Suprapubic skin (tissue), 4 donors: ENCODE measurements at places on chromosomes 3 and 15.
A peak's percentile ranks its signal among the peaks of the same experiment; 100 is the strongest.

DNA sequence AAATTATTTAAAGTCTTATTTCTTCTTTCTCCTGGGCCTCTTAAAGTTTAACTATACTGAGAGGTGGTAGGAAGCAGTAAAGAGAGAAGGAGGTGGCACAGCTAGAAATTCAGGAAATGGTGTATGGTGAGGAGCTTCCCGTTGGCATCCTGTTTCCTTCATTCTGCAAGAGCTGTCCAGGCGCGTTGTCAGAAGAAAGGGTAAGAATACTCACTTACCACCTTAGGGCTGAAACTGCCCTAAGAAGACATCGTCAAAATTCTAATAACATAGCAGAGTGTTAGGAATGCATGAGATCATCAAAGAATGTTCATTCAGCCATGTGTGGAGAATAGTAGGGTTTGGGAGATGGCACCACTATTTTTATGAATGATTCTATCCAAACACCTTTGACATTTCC is 699.6 kb downstream of the MCTP2 start:
- no peaks in the 10 kb centered on the region for H3K36me3 ChIP-seq
- H3K27ac ChIP-seq, result no peak overlapping the region
- H3K27me3 ChIP-seq, result no peaks in the 10 kb centered on the region
- no peak for DNase-seq
- peaks cover 2% of the 10 kb centered on the region for H3K4me1 ChIP-seq

GRCh38 chr3:12659316-12660015 is 4.5 kb downstream of the RAF1 start:
- H3K27ac ChIP-seq, result peak overlapping the region; percentile 25
- peaks cover 53% of the 10 kb centered on the region for H3K4me1 ChIP-seq
- no peak overlapping the region for H3K4me3 ChIP-seq
- no peak for DNase-seq
- no peaks in the 10 kb centered on the region for H3K27me3 ChIP-seq
- no peaks in the 10 kb centered on the region for H3K36me3 ChIP-seq

DNA sequence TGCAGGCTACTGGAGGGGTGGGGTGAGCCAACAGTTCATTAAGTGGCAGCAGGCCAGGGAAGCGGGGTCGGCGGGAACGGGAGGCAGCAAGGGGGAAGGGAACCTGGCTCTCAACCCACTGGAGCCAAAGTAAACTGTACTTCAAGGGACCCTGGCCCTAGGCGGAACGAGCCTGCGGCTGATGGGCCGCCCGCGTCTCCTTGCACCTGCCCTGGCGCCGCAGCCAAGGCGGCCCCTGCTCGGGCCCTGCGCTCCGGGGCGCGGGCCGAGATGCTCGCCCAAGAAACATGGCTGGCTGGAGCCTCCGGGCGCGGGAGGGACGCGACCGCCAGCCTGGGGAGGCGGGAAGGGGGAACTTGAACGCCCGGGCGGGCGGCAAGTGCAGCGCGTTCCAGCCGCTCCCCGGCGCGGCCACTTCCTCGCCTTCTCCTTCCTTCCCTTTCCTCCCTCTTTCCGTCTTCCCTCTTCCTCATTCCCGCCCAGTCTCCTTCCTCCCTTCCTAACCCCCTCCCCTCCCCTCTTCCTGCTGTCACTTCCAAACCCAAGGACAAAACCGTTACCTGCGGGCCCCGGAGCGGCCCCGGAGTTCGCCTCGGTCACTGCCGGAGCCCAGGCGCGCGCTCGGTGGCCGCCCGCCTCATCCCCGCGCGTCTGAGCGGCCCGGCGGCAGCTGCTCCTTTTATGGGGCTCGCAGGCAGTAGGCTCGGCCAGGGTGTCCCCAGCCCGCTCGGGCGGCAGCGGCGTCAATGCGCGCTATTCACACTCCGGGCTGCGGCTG is 489.7 kb downstream of the MAGI1 start:
- no peak overlapping the region for H3K27ac ChIP-seq

DNA sequence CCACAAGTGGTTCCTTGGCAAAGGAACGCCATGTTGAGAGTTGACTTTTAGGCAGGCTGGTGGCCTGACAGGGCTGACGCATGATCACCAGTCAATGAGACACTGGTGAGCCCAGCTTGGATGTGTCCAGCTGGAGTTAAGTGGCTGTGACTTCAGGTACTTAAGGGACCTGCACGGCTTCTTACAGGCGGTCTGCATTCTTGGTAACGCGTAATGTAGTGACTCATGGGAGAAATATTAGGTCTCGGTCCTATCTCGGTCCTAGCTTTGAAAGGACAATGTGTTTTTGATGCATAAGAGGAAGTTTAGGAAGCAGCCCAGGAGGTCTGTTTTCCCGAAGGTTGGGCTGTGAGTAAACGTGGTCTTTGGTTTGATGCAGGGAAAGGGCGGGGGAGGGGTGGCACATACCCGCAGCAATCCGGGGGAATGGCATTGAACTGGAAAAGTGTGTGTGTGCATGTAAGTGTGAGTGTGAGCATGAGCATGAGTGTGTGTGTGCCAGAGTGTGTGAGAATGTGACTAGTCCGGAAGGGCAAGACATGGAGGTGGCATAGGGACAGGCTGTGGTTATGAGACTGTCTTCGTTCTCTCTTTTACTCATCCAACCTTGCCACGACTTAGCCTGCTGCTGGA is 55.3 kb downstream of the FAM43A start:
- peak; percentile 40 for DNase-seq
- H3K27me3 ChIP-seq, result peaks cover 5% of the 10 kb centered on the region
- H3K4me1 ChIP-seq, result peaks cover 21% of the 10 kb centered on the region
- no peak overlapping the region for H3K27ac ChIP-seq
- no peak overlapping the region for H3K4me3 ChIP-seq

GRCh38 chr3:50474717-50475116 is 28.7 kb downstream of the CACNA2D2 start:
- no peaks in the 10 kb centered on the region for H3K36me3 ChIP-seq
- H3K4me3 ChIP-seq, result no peak overlapping the region
- DNase-seq, result no peak
- no peaks in the 10 kb centered on the region for H3K27me3 ChIP-seq
- no peak overlapping the region for H3K27ac ChIP-seq

GRCh38 chr15:33243869-33244268 is 49.4 kb upstream of the FMN1 start:
- no peak for DNase-seq
- H3K27me3 ChIP-seq, result peaks cover 3% of the 10 kb centered on the region
- peaks cover 5% of the 10 kb centered on the region for H3K4me1 ChIP-seq
- H3K4me3 ChIP-seq, result no peak overlapping the region
- H3K27ac ChIP-seq, result no peak overlapping the region

DNA sequence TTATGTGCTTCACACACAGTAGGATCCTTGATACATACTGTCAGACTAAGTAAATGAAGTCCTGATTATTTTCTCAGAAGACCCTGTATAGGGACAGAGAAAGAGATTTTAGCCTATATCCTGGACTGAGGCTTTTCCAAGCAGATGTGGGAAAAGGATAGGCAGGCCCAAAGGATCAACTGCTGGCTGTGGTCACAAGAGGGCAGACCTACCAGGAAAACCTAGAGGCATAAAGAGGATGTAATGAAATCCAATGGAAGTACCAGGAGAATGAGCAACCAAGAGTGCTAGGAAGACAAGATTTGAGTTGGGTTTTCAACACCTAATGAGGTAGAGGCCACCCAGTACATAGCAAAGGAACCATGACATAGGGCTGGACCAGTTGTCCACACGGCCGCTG is 23.1 kb downstream of the DCLK3 start:
- no peak overlapping the region for H3K4me3 ChIP-seq
- no peaks in the 10 kb centered on the region for H3K27me3 ChIP-seq
- H3K36me3 ChIP-seq, result no peaks in the 10 kb centered on the region
- no peak overlapping the region for H3K27ac ChIP-seq
- H3K4me1 ChIP-seq, result no peaks in the 10 kb centered on the region

GRCh38 chr3:128369881-128370642 is 96.6 kb downstream of the DNAJB8 start:
- H3K4me3 ChIP-seq, result no peak overlapping the region
- H3K36me3 ChIP-seq, result no peaks in the 10 kb centered on the region
- H3K27ac ChIP-seq, result no peak overlapping the region
- peaks cover 16% of the 10 kb centered on the region for H3K4me1 ChIP-seq
- H3K27me3 ChIP-seq, result no peaks in the 10 kb centered on the region

DNA sequence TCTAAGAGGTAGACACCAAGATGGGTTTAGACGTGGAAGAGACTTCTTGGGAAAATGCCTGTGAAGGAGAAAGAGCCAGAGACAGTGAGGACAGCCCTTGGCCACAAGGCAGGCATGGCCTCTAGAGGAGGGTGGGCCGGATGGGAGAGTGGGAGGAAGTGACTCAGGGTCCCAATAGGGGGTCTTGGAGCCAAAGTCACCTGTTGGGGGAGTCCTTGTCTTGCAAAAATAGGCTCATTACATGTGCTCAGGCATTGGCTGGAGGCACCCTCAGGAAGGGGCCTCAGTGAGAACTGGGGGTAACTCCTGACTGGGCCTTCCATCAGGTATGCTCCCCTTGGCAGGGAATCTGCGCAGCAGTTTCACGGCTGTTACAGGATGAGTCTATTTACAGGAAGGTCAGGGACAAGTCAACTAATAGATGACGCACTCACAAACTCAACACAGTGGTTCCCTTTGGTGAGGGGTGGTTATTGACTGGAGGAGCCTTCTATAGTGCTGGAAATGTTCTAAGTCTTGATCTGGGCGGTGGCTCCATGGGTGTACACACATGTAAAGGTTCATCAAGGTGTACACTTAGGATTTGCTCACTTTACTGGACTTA is 259.6 kb downstream of the XXYLT1 start:
- H3K4me1 ChIP-seq, result no peaks in the 10 kb centered on the region
- DNase-seq, result no peak
- no peaks in the 10 kb centered on the region for H3K27me3 ChIP-seq
- no peak overlapping the region for H3K4me3 ChIP-seq
- H3K27ac ChIP-seq, result no peak overlapping the region
- no peaks in the 10 kb centered on the region for H3K36me3 ChIP-seq

DNA sequence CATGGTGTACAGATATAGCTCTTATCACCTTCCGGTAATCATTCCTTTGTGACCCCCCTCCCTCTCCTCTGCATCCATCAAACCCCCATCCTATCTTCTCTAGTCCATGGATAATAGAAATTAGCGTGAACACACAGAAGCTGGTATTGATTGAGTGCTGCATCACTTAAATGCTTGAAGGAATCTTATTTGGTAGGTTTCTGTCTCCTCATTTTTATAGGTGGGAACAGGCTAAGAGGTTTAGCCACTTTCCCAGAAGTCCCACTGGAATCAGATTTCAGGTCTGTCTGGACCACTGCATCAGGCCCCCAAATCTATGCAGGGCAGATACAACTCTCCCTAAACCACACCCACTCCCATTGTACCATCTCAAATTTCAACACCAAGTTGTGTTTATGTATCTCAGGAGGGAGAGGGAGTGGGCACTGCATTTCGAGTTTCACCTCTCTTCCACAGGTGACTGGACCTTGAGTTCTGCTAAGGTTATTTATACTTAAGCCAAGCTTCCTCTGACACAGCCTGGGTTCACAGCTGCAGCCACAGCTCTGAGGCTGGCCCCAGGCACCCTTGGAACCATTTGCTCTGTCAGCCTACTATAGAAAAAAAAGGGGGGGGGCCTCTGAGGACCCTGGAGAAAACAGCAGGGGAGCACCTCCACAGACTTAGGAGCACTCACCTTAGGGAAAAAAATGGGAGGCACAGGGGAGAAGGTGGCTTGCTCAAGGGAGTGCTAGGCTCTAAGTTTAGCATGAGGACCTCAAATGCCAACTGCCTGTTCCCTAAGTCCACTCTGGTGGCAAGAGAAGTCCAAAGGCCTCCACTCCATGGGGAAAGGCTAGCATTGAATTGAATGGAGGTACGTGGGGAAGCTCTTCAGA is 2.1 kb upstream of the NMB start:
- H3K36me3 ChIP-seq, result peaks cover 5% of the 10 kb centered on the region
- H3K4me1 ChIP-seq, result peaks cover 26% of the 10 kb centered on the region
- H3K4me3 ChIP-seq, result no peak overlapping the region
- H3K27me3 ChIP-seq, result no peaks in the 10 kb centered on the region

DNA sequence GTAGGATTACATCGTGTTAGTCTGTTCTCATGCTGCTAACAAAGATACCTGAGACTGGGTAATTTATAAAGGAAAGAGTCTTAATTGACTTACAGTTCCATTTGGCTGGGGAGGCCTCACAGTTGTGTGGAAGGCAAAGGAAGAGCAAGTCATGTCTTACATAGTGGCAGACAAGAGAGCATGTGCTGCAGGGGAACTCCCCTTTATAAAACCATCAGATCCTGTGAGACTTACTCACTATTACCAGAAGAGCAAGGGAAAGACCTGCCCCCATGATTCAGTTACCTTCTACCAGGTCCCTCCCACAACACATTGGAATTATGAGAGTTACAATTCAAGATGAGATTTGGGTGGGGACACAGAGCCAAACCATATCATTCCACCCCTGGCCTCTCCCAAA is 3.4 kb downstream of the SLC25A26 start:
- no peak overlapping the region for H3K4me3 ChIP-seq
- H3K36me3 ChIP-seq, result peaks cover 4% of the 10 kb centered on the region
- H3K27ac ChIP-seq, result no peak overlapping the region
- H3K27me3 ChIP-seq, result no peaks in the 10 kb centered on the region
- H3K4me1 ChIP-seq, result peaks cover 22% of the 10 kb centered on the region
- no peak for DNase-seq

DNA sequence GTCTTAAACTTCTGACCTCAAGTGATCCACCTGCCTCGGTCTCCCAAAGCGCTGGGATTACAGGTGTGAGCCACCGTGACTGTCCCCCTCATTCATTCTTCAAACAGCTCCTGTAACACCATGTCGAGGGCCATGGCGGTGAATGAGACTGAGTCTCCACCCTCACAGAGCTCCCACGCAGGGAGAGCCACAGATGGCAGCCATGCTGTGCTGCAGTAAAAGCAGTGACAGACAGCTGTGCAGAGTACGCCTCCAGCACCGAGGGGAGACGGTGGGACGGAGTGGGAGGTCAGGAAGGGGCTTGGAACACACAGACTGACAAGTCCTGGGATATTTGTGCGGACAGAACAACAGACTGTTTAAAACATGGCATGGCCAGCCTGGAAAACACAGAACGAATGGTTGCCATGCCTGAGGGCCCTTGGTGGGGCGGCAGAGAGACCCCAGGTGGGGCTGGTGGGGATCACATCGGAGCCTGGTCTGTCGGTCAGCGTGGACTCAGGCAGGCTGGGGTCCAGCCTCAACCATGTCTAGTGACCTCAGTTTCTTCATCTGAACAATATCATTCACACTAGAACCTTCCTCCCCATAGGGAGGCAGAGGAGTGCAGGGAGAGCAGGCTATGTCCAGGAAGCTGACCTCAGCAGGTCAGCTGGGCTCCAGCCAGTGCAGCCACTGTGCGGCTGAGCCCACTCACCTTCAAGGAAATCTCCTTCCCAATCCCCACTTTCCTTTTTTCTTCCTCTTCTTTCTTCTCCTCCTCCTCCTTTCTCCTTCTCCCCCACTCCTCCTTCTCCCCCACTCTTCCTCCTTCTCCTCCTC is 20.6 kb upstream of the LCTL start:
- no peak overlapping the region for H3K4me3 ChIP-seq
- no peaks in the 10 kb centered on the region for H3K4me1 ChIP-seq
- H3K36me3 ChIP-seq, result no peaks in the 10 kb centered on the region
- peaks cover 8% of the 10 kb centered on the region for H3K27me3 ChIP-seq
- no peak overlapping the region for H3K27ac ChIP-seq
